CD4-positive, alpha-beta memory T cell (primary cell): ENCODE measurements at places on chromosomes 7 and 10. TPM values are rescaled to one million over a fixed set of nuclear protein-coding genes. Genes with fewer than 3 reads are reported as not detected.

GRCh38 chr7:130207642-130208041 lies at the start of gene SSMEM1:
SSMEM1 (plus strand) TSS chr7:130207860; CDS start chr7:130207911, 51 bp downstream.
- no peak within 1 kb of the TSS for H3K4me3 ChIP-seq
- H3K36me3 ChIP-seq, result no peaks in the 10 kb centered on the region
- no peak for DNase-seq
- H3K27me3 ChIP-seq, result no peaks in the 10 kb centered on the region
- H3K27ac ChIP-seq, result no peak within 1 kb of the TSS
- H3K4me1 ChIP-seq, result peaks cover 11% of the 10 kb centered on the region

DNA sequence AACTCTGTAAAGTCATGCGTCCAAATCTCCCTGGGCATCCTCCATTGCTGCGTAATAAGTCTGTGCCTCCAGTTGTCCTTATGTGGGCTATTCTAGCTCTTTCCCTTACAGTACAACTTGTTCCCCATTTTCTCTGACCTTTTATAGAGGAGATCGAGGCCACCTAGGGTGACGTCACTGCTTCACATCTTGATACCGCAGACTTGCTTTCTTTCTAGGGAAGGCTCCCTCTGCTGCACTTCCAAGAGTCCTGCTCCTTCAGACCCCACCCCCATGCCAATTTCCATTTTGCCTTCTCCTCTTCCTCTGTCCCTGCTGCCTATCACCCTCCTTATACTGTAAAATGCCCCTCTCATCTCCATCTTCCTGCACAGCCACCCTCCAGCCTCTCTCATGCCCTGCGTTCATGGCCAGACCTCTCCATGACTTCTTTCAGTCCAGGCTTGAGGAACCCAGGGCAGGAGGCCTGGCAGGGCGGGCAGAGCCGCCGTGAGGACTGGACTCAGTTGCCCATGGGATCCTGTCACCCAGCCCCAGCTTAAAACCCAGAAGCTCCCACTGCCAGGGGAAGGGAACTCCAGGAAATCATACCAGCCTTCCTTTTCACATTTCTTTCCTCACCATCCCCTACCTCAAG lies 57.5 kb downstream of the CAMK1D start:
- no peak overlapping the region for H3K27ac ChIP-seq
- no peak for DNase-seq
- H3K4me3 ChIP-seq, result no peak overlapping the region
- no peaks in the 10 kb centered on the region for H3K27me3 ChIP-seq

GRCh38 chr7:47581438-47581803 lies 490 bp downstream of the TNS3 start:
- H3K27ac ChIP-seq, result no peak overlapping the region
- no peaks in the 10 kb centered on the region for H3K27me3 ChIP-seq
- no peak for DNase-seq
- H3K4me1 ChIP-seq, result no peaks in the 10 kb centered on the region
- H3K4me3 ChIP-seq, result no peak overlapping the region

GRCh38 chr10:113782367-113782766 lies 30.9 kb downstream of the PLEKHS1 start:
- H3K36me3 ChIP-seq, result no peaks in the 10 kb centered on the region
- H3K27me3 ChIP-seq, result no peaks in the 10 kb centered on the region
- no peak overlapping the region for H3K4me3 ChIP-seq

GRCh38 chr10:112735041-112735695 lies 214.9 kb upstream of the TCF7L2 start:
- no peaks in the 10 kb centered on the region for H3K4me1 ChIP-seq
- H3K27me3 ChIP-seq, result no peaks in the 10 kb centered on the region
- H3K36me3 ChIP-seq, result no peaks in the 10 kb centered on the region
- H3K4me3 ChIP-seq, result no peak overlapping the region

GRCh38 chr10:125141150-125141859 lies 19.1 kb downstream of the CTBP2 start:
- no peak overlapping the region for H3K27ac ChIP-seq
- H3K4me1 ChIP-seq, result no peaks in the 10 kb centered on the region
- H3K27me3 ChIP-seq, result no peaks in the 10 kb centered on the region
- DNase-seq, result no peak

DNA sequence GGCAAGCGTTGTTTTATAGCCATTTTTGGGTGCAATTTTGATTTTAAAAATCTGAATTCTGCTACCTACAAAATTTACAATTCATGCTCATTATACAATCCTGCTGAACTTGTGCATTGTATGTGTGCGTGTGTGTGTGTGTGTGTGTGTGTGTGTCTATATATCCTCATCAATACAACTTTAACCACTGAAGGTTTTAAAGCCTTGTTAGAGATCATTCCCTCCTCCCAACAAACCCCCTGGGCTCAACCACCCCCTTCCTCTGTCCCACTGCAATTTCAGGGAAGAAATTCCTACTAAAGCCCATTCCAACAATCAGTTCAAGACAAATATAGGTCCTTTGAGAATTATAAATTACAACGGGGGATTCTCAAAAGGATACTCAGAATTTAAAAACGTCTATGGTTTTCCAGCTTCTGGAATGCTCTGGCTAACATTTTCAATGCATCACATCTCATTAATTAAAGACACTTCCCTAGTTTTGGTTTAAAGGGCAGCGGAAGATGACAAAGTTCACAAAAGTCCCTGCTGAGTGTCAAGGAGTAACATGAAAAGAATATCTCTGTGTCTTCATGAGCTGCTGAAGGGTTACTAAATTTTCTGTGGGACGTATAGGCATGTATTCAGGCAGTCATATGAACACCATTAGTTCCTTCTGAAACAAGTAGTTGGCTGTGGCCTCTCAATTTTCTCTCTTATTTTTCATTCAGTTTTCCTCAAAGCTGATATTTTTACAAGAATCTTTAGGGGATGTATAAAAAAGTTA lies 889 bp upstream of the SEMA3A start:
- no peaks in the 10 kb centered on the region for H3K27me3 ChIP-seq
- no peak for DNase-seq
- no peak overlapping the region for H3K4me3 ChIP-seq
- H3K27ac ChIP-seq, result no peak overlapping the region
- H3K4me1 ChIP-seq, result no peaks in the 10 kb centered on the region
- H3K36me3 ChIP-seq, result no peaks in the 10 kb centered on the region

DNA sequence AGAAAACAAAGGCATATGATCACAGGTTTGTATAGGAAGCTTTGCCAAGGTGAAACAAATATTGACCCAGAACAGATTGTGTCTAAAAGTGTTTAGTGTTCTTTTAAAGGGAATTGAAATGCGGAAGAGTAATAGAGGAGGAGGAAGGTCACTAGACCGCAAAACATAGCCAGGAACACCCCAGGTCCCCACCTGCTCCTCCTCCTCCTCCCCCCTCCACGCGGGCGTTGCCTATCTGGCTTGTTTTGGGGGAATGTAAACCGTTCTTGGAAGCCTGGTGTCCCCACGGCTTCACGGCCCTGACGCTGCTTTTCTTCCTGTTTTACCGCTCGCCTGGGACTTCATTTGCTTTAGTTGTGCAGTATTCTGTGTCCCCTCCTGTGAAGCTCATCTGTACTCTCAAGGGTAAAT lies 81.0 kb upstream of the PFKP start:
- no peaks in the 10 kb centered on the region for H3K4me1 ChIP-seq
- DNase-seq, result no peak
- H3K27ac ChIP-seq, result no peak overlapping the region
- H3K27me3 ChIP-seq, result no peaks in the 10 kb centered on the region

GRCh38 chr10:69253171-69253570 lies 25.1 kb upstream of the HK1 start:
- H3K4me1 ChIP-seq, result no peaks in the 10 kb centered on the region
- H3K27ac ChIP-seq, result no peak overlapping the region
- H3K27me3 ChIP-seq, result no peaks in the 10 kb centered on the region
- no peak overlapping the region for H3K4me3 ChIP-seq

DNA sequence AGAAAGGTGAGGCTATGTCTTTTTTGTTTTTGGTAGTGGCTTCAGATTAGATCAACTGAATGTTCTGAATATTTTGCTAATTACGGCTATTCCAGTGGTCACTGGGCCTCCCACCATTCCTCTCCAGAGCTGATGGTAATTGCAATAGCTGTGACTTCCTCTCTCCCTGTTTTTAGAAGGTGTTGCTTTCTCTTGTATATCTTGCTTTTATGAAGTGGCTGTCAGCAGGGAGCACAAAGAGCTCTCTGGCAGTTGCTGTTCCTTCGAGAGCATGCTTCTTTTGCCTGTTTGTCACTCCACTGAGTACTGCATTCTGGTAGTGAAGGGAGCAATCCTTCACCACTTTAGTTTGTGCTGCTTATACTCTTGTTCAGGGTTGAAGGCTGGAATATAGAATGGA lies 133.3 kb downstream of the EXOC4 start:
- no peaks in the 10 kb centered on the region for H3K27me3 ChIP-seq
- H3K4me1 ChIP-seq, result no peaks in the 10 kb centered on the region
- H3K4me3 ChIP-seq, result no peak overlapping the region
- no peaks in the 10 kb centered on the region for H3K36me3 ChIP-seq
- H3K27ac ChIP-seq, result no peak overlapping the region

DNA sequence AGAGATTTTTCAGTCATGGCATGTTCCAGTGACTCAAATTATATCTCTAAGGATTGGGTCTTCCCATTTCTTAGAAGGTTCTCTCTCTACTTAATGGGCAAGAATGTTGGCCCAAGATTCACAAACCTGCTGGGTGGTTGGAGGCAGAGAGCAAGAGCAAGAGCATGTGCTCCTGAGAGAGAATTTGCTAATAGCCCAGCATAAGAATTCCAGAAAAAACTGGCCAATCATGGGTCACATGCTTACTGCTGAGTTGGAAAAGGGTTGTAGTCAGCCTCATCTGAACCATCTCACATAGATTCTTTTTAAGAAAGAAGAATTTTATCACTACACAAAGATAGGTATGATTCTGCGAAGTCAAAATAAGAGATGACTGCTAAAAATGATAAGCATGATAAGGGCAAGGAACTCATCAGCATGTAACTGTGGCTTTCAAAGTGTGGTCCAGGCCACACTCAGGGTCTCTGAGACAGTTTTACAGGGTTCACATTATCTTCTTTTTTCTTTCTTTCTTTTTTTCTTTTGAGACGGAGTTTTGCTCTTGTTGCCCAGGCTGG lies 8.2 kb upstream of the VCL start:
- DNase-seq, result no peak
- no peaks in the 10 kb centered on the region for H3K27me3 ChIP-seq
- no peak overlapping the region for H3K27ac ChIP-seq

DNA sequence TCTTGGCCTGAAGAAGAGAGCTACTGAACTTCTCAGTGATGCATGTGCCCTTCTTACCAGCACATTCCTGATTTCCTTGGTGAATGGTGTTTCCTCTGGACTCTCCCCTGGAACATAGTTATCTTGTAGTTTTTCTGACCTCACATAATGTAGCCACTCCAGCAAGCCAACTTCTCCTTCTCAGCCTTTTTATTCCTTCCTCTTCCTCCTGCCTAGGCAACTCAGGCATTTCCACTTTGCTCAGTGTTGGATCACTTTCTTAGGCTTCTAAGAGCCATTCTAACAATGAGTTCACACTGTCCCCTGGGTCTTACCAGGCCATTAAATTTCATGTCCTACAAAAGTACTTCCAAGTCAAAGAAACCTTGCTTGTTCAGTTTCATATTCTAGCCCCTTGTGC lies 3.6 kb upstream of the PTTG1IP2 start:
- H3K27me3 ChIP-seq, result no peaks in the 10 kb centered on the region
- H3K36me3 ChIP-seq, result no peaks in the 10 kb centered on the region
- DNase-seq, result no peak
- no peak overlapping the region for H3K4me3 ChIP-seq
- H3K4me1 ChIP-seq, result no peaks in the 10 kb centered on the region

- H3K27me3 ChIP-seq, result no peaks in the 10 kb centered on the region
- no peaks in the 10 kb centered on the region for H3K4me1 ChIP-seq
- no peak overlapping the region for H3K27ac ChIP-seq
- no peaks in the 10 kb centered on the region for H3K36me3 ChIP-seq
- no peak for DNase-seq
Measured at GRCh38 chr7:13800694-13801448, 188.6 kb downstream of the ETV1 start.

- H3K4me3 ChIP-seq, result peak within 1 kb of the TSS; percentile 82
- H3K4me1 ChIP-seq, result peaks cover 18% of the 10 kb centered on the region
- peak; percentile 39 for DNase-seq
- H3K27ac ChIP-seq, result peak within 1 kb of the TSS; percentile 56
Measured at GRCh38 chr7:87600130-87601124, at the start of gene ABCB1. ABCB1 (minus strand) TSS chr7:87600884; CDS start chr7:87600184, 700 bp downstream.

GRCh38 chr7:50228148-50228547 lies 76.4 kb upstream of the IKZF1 start:
- H3K4me1 ChIP-seq, result peaks cover 38% of the 10 kb centered on the region
- no peak for DNase-seq
- H3K27me3 ChIP-seq, result no peaks in the 10 kb centered on the region
- peak overlapping the region; percentile 49 for H3K27ac ChIP-seq
- H3K36me3 ChIP-seq, result no peaks in the 10 kb centered on the region

DNA sequence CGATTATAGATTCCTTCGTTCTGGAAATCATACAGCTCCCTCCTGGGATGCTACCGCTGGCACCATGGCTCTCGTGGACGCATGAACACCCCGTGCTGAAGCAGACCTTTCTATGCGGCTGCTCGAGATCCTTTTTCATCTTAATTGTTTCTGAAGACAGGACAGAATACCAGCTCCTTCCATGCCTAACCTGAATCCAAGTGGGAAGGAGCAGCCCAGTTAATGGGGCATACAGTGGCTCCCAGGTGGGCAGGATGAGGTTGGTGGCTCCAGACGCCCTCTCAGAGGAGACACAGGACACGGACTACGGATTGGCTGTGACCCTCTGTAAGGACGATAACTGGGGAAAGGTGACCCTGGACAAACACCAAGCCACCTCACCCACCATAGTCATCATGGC lies 18.4 kb upstream of the LOXL4 start:
- no peaks in the 10 kb centered on the region for H3K36me3 ChIP-seq
- no peak overlapping the region for H3K4me3 ChIP-seq
- H3K4me1 ChIP-seq, result no peaks in the 10 kb centered on the region
- no peak overlapping the region for H3K27ac ChIP-seq

DNA sequence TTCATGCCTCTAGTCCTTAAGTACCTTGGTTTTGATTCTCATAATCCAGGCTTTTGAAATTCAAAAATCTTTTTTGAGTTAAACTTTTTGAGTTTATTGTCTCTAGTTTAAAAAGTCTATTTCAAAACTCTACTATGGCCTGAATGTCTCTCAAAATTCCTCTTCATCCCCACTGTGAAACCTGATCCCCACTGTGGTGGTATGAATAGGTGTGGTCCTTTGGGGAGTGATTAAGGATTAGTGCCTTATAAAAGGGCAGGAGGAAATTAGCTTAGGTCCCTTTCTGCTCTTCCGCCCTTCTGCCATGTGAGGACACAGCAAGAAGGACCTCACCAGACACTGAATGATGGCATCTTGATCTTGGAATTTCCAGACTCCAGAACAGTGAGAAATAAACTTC lies 44.1 kb upstream of the JAZF1 start:
- no peaks in the 10 kb centered on the region for H3K4me1 ChIP-seq
- no peak overlapping the region for H3K4me3 ChIP-seq
- no peak for DNase-seq
- no peaks in the 10 kb centered on the region for H3K36me3 ChIP-seq

Gene SAMD8
- polyA plus RNA-seq, result 6.9 TPM

Gene AKR1C1
- polyA plus RNA-seq, result 0.08 TPM

Gene JAKMIP3
- polyA plus RNA-seq, result 0.03 TPM

Gene PNLIPRP1
- polyA plus RNA-seq, result not detected

Gene TCF7L2
- polyA plus RNA-seq, result 0.16 TPM

Gene EN2
- polyA plus RNA-seq, result not detected

Gene FBXL13
- polyA plus RNA-seq, result 0.10 TPM

Gene PTPN20
- 0.95 TPM for polyA plus RNA-seq

Gene TMEM178B
- polyA plus RNA-seq, result 0.23 TPM
